Tibial nerve (tissue), 4 donors: ENCODE measurements at places on chromosomes 6 and 20.

- no peak for DNase-seq
These were observed 5.5 kb upstream of the TMEM170B start for GRCh38 chr6:11532097-11532496.

DNA sequence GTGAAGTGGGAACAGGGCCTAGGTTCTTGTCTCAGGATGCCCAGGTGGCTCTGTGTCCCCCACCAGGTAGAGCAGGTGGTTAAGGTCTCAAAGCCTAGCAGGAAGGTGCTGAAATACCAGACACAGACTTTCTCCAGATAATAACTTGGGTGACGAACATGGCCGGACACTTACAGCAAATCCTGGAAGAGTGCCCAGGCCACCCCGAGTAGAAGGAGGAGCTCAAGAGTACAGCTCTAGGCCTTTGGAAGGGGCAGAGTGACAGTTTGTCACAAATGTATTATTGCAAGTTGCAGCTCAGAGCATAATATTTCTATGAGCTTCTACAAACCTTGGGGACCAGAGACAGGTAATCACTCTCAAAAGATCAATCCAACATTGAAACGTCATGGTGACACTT lies 251.6 kb upstream of the SOX4 start:
- no peak for DNase-seq

DNA sequence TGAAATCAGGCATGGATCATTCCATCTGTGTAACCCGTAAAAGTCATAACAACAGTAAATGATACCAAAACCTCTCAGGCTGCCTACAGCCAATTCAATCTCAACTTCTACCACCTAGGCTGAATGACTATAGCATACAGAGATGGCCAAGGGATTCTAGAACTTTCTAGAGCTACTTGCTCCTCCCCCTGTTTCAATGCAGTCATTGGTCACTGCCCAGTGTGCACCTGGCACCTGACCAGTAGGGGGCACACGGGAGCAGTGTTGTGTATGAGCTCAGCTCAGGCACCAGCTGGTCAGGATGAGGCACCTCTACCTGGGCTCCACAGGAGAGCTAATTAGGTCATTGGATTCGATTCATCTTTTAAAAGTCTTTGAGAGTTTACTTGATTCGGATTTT lies 86.2 kb downstream of the PLEKHG1 start:
- no peak for DNase-seq

DNA sequence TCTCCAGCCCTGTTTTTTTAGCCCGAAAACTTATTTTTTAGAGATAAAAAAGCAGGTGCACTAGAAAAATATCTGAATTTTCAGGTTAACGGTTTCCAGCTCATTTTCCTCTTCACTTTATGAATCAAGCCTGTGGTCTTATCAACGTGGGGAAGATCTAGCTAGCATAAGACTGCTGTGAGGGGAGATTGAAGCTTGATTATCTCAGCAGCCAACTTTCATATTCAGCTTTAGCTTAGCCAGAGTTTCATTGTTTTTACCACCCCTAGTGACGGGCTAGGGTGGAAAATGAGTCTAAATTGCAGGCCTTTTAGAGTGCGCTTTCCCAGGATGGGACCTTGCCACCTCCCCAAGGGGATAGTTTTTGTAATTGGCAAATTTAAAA lies 11.9 kb upstream of the RBM38 start:
- no peak for DNase-seq

DNA sequence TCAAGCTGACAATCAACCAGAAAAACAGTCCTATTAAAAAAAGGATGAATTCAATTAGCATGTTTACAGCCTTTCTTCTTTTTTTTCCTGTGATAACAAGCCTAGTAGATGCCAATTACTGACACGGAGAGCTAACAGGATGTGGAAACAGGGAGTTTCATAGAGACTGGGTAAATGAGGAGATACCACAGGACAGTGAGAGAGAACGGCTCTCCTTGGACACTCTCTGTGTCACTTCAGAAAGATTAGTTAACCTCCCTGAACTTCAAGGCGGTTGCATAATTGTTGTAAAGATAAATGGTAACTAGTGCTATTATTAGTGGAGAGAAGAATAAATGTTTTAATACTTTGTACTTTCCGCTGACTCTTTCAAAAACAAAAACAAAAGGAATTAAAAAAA lies 14.8 kb downstream of the SLC17A5 start:
- DNase-seq, result no peak

DNA sequence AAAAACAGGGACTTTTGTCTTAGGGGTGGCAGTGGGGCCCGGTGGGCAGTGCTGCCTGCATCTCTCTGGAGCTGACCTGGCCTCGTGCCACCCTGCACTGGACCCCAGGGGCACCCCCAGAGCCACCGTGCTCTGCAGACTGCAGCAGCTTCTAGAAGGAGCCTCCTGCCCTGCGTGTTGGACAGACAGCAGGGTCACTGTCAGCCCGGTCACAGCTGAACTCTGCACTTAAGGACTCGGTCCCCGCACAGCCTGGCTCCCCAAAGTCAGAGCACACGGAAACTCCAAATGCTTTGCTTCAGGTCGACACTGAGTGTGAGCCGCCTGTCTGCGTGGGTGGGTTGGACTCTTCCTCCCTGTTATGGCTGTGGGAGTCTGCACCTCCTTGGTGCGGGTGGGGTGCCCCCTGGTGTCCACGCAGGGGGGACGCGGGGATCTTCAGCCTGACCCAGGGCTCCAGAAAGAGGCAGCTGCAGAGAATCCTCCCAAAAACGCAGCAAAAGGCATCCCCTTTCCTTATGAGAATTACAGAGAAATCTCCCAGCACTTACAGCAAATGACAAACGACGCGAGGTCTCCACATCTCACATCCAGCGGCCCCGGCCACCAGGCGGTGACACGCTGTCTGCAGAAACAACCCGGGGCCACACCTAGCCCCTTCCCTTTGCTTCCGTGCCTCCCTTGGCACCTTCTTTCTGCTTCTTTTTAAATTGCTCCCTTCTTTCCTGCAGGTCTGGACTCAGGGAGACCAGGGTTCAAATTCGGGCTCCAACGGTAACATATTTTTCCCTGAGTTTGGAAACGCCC lies 36.3 kb upstream of the DACT2 start:
- DNase-seq, result no peak

- no peak for DNase-seq
These were observed 91.3 kb downstream of the FILIP1 start for GRCh38 chr6:75402296-75402695.

DNA sequence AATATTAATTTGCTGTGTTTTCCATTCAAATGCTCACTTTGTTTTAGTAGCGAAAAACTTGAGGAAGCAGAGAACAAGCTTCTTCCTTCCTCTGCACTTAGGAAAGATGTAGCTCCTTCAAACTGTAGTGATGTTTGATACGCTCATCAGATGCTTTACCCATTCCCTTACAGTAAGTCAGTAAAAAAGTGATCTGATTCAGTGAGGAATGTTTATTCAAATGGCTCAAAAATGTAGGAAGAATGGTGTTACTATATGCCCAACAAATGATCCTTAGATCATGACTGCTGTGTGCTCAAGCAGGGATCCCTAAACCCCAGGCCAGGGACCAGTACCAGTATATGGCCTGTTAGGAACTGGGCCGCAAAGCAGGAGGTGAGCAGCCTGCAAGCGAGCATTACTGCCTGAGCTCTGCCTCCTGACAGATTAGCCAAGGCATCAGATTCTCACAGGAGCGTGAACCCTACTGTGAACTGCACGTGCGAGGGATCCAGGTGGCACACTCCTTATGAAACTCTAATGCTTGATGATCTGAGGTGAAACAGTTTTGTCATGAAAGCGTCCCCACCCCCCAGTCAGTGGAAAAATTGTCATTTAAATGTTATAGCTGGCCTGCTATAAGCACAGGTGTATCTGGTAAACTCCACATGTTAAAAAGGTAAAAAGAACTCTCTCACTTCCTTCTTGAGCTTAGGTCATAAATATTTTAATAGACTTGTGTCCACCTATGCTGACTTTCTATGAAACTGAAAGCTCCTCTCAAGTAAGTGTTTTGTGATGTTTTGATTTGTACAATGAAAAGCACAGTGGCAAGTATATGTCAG lies 187.2 kb downstream of the FOXC1 start:
- no peak for DNase-seq
